ENCODE measurements at places on chromosomes 6 and 20.

- DNase-seq: no peak
These were observed 143.5 kb upstream of the BMP2 start for GRCh38 chr20:6623989-6624388.

DNA sequence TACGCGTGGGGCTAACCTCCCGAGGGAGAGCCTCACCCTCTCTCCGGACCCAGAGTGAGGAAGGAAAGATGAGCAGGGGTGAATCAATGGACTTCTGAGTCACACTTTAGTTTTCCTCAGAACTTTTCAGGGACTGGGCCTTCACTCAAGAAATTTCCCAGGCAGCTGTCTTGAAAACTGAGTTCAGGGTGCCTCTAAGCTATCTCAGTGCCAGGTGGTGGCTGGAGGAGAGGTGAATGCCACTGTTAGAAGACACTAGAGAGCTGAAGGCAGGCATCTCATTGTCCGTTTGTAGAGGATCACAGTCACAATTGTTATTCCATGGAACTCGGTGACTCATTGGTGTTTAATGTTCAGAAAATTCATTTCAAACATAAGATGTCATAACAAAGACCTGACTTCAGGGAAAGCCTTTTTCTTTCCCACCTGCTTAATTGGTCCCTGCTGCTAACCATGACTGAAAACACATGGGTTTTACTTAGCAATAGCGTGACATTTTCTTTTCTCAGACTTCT is 5.3 kb upstream of the SERPINB6 start:
- DNase-seq: no peak

DNA sequence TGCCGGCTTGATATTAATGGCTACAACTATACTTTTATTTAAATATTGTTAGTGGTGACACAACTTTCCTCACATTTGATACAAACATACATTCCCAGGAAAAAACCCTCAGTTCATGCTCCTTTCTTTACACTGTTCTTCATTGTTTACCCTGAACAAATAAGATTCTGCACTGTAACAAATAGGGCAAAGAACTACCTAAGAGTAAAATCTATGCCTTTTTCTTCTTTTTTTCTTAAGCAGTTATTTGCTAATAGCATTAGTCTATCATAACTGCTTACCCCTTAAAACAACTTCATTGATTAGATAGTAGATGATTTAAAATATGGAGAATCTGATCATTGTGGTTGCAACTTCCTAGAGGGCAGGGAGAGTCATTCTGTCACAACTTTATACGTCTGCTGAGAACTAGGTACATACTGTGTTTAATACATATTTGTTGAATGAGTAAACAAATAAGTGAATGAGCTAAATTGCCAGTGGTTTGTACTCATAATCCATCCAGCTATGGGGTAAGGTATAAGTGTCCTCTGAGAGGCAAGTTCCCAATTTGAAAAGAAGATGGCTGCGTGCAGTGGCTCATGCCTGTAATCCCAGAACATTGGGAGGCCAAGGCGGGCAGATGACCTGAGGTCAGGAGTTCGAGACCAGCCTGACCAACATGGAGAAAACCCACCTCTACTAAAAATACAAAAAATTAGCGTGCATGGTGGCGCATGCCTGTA is 161.0 kb downstream of the CDK19 start:
- no peak for DNase-seq

GRCh38 chr20:17449031-17449430 is 82.1 kb downstream of the BFSP1 start:
- no peak for DNase-seq

- no peak for DNase-seq
These were observed 6.9 kb upstream of the RBPJL start for GRCh38 chr20:45299786-45300185.

DNA sequence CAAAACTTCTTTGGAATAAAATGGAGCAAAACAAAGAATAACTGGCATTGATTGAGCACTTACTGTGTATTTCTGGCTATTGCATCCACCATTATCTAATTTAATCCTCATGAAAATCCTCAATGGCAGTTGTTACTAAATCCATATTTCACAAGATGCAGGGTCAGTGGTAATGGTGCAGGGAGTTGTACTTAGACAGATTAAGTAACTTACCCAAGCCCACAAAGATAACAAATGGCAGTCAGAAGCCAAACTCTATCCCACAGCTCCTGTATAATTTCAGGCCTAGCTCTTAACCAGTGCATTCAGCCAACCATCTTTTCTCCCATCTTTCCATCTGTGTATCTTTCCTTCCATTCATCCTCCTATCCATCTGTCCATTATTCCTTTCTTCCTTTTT is 29.3 kb upstream of the SSTR4 start:
- DNase-seq: no peak

DNA sequence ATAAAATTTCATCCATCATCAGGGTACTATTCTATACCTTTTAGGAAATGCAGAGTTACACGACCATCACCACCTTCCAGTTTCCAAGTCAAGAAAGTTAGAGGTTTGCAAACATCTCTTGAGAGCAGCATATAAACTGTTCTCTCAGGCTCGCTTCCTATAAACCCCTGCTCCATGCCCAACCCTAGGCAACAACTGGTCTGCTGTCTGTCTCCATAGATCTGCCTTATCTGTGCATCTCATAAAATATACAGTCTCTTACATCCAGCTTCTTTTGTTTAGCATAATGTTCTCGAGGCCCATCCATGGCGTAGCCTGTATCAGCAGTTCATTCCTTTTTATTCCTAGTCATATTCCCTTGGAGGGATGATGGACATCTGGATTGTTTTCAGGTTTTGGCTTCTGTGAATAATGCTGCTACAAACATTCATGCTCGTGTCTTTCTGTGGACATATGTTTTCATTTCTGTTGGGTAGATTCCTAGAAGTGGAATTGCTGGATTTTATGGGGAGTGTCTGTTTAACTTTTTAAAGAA is 6.1 kb downstream of the PTPRT start:
- no peak for DNase-seq

DNA sequence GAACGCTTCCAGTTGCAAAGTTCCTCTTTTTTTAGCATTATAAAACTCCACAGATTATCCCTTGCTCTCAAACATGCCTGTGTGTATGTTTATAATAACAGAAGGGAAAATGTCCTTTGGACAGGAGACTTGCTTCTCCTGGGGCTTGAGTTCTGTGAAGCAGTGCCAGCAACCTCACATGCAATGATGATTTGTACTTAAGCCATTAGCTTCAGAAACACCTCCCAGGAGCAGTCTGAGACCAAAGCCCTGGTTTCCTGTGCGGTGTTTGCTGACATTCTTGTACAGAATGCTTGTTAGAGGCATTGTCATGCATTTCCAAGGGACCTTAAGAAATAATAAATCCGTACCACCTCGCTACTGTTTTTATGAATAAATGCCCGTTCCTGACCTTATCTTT is 752.8 kb downstream of the CBLN4 start:
- DNase-seq: no peak

GRCh38 chr6:83432636-83433035 is 1.8 kb upstream of the ME1 start:
- DNase-seq: no peak

DNA sequence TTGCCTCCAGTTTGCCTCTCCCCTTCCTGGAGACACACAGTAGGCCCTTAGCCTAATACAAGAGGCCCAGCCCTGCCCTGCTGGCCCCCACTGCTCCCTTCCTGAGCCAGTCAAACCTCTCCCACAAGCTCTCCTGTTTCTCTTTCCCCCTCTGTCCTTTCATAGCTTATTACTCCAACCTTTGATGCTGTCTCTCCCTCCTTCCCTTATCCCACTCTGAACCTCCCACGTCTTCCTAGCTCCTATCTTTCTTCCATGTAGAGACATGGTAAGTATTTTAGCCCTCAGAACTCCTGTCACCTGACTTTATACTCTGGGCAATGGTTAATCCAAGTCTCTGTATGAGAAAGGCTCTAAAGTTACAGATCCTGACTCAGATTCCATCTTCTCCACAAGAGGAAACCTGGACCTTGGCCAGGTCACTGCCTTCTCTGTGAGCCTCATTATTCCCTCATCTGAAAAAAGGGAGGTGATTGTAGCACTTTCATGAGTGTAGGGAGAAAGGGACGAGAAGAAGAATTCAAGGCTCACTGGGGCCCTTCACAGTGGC is 6.7 kb downstream of the TGIF2 start:
- no peak for DNase-seq

DNA sequence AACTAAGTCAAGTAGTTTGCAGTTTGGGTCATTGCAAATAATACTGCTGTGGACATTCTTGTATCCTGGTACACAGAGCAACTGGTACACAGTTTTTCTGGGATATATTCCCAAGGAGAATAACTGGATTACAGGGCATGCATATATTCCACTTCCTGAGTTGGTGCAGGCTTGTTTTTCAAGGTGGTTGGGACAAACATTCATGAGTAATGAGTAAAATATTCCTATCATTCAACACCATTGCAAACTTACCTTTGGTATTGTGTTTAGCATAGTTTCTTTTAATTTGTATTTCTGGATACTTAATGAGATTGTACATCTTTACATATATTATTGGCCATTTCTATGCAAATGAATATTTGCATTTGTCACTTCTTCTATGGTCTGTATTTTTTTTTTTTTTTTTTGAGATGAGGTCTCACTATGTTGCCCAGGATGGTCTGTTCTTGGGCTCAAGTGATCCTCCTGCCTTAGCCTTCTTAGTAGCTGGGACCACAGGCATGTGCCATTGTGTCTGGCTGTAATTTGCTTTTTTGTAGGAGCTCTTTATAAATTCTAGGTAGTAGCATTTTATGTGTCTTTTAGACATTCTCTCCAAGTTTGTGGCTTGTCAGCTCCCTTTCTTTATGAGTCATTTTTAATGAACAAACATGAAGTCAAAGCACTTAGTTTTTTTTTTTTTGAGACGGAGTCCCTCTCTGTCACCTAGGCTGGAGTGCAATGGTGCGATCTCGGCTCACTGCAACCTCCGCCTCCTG is 158.7 kb downstream of the SOX4 start:
- DNase-seq: no peak

DNA sequence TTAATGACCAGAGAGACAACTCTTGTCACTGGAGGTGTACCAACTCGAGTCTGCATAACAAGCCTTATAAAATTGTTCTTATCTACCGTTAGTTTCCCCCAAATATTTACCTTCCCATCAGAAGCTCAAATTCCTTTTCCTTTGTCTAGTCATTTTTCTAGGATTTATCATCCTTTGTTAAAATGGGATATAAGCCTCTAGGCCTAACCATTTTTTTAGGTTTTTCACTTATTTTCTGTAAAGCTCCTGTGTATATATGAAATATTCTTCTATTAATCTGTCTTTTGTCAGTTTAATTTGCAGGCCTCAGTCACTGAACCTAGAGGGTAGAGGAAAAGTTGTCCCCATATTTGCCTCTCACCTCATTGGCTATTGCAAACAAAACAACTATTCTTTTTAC is 99.6 kb upstream of the TNFAIP3 start:
- DNase-seq: no peak

DNA sequence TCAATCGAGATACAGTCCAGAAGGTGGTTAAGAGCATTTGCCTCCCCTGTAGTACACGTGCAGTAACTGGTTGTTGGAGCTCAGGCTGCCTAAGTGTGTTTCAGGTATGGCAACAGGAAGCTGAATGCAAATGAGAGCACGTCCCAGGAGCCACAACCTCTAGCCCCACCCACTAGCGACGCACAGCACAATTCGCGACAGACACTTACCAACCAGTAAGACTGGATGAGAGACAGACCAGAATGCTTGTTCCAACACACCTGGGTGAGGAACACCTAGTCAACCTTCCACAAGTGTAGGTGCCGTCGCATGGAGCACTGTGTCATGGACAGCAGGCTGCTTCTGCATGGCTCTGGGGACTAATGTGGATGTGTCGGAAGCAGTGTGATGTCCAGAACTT is 7.2 kb upstream of the SERPINB1 start:
- no peak for DNase-seq

DNA sequence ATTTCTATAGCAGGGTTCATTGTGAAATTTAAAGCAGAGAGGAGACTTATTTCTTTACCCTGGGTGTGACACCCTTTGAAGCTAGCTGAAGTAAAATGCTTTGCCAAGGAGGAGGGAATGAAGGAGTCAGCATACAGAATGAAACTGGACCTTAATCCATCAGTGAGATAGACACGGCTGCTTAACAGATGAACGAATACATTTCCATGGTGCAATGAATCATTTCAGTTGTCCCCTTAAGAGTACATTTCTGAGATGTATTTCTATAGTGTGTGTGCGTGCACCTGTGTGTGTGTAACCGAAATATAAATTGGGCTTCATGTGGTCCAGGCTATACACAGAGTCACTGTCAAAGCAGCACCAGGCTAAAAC is 73.8 kb upstream of the CD93 start:
- DNase-seq: no peak

All from A673 (cell line).